ENCODE measurements at places on chromosomes 2 and 18.

DNA sequence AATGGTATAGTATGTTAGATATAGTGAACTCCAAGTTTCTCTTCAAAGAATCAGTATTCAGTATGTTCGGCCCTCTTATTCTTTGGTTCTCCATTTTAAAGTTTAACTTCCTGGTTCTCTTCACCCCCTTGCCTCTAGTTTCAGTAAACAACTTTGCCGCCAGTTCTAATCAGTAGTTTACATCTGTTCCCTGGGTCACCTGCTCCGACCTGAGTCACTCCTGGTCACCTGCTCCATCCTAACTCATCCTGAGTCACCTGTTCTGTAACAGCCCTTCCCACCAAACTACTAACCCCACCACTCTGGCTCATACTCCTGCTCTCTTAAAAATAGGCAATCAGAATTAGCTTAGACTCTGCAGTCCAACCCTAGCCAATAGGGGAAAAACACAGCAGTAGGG is 23.7 kb upstream of the TEX51 start:
- no peak for DNase-seq

- no peak for DNase-seq
Measured at GRCh38 chr2:29530281-29530680, 391.1 kb downstream of the ALK start.

- DNase-seq, result no peak
Measured at GRCh38 chr2:162731917-162732804, 106.4 kb downstream of the KCNH7 start.

DNA sequence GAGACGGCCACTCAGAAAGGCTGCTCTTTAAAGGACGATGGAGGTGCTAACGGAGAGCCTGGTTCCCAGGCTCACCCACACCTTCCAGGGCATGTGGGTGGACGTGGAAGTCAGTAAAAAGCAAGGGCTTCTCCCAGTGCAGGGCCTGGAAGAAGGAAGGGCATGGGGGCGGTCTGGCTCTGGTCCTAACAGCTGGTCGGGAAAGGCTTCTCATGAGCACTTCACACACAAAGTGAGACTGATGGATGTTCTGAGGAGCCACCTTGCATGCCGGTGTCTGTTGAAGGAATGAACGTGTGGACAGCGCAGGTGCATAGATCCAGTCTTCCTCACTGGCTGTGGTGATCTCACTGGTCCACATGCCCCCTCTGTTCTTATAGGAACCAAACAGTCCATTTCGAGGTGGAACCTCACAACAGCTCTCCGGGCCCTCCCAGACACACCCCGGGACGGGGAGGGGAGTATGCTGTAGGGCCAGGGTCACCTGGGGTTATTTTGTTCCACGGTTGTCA is 90.6 kb upstream of the UXS1 start:
- DNase-seq, result no peak

Data from DMS 273 treated with DMSO at 0.1 percent for 48 hours (cell line).